ENCODE measurements at places on chromosomes 3 and 15. TPM values are rescaled to one million over a fixed set of nuclear protein-coding genes. Genes with fewer than 3 reads are reported as not detected.

- no peaks in the 10 kb centered on the region for H3K27me3 ChIP-seq
- no peak for DNase-seq
- H3K4me3 ChIP-seq, result no peak overlapping the region
- no peak overlapping the region for H3K27ac ChIP-seq
Measured at GRCh38 chr3:130900959-130901358, 7.1 kb downstream of the ATP2C1 start.

GRCh38 chr15:90945091-90945490, 9.6 kb upstream of the RCCD1 start:
- H3K27ac ChIP-seq, result no peak overlapping the region
- DNase-seq, result no peak
- no peaks in the 10 kb centered on the region for H3K36me3 ChIP-seq
- no peaks in the 10 kb centered on the region for H3K4me1 ChIP-seq
- H3K4me3 ChIP-seq, result no peak overlapping the region

GRCh38 chr3:196965804-196966173, 2.8 kb downstream of the PIGZ start:
- H3K4me1 ChIP-seq, result no peaks in the 10 kb centered on the region
- H3K36me3 ChIP-seq, result no peaks in the 10 kb centered on the region
- DNase-seq, result no peak

The POC1A gene
- 19.1 TPM for total RNA-seq

The CADPS gene
- total RNA-seq, result 21.6 TPM

Data from type B pancreatic cell (in vitro differentiated cells).